ENCODE measurements at places on chromosomes 4 and X.

GRCh38 chr4:3445829-3446545 is 4.2 kb downstream of the HGFAC start:
- no peak for DNase-seq

- peak; percentile 63 for DNase-seq
These were observed at the start of gene PLS3 for GRCh38 chrX:115560978-115561604. TSS of gene PLS3 (plus strand) at chrX:115561174. CDS start at chrX:115610251, 49,077 bp downstream.

DNA sequence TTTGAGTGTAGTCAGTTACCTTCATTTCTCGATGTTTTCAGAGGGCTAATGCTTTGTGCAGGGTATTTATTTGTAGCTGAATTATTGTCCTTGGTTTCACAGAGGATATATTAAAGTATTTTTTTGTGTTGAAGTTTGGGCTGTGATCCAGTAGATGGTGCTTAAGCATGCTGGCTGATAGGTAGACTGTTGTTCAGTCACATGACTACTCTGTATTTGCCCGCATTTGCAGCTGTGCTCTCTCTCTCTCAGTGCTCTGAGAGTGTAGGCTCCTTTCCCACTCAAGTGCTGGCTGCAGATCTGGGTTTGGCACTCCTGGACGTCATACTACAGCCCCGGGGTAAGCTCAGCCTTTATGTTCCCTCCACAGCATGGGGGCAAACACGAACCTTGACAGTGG is 21.7 kb downstream of the RAB40AL start:
- peak; percentile 59 for DNase-seq

DNA sequence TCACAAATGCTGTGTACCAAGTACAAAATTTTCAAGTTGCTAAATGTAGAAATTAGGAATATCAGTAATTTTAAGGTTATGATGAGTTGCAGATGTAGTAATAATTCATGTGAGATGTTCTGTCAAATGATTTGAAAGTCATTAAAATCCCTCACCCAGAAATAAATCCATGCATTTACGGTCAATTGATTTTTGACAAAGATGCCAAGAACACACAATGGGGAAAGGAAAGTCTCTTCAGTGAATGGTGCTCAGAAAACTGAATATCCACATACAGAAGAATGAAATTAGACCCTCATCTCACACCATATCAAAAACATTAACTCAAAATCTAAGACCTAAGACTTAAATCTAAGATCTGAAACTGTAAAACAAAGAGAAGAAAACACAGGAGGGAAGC is 12.9 kb upstream of the BMPR1B start:
- no peak for DNase-seq

GRCh38 chr4:59058543-59058942 is 1948.4 kb upstream of the IGFBP7 start:
- no peak for DNase-seq

- DNase-seq: peak; percentile 72
These were observed 60.7 kb upstream of the KDR start for GRCh38 chr4:55186123-55186522.

GRCh38 chrX:153478746-153479145 is 8.4 kb upstream of the HAUS7 start:
- DNase-seq: no peak

DNA sequence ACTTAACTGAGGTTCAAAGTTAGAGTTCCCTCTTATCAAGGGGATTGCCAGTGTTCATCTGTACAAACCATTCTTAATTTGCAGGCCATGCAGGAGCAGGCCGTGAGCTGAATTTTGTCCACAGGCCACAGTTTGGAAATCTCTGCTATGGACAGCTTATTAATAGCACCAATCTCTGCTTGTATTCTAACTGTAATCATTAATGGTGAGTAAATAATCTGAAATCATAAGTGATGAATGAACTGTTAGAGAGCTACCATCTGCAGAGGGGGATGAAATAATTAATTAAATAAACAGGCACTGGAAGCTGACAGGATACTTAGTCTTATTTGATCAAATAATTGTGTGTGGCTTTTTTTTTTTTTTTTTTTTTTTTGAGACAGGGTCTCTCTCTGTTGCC is 48.5 kb upstream of the PDLIM3 start:
- no peak for DNase-seq

DNA sequence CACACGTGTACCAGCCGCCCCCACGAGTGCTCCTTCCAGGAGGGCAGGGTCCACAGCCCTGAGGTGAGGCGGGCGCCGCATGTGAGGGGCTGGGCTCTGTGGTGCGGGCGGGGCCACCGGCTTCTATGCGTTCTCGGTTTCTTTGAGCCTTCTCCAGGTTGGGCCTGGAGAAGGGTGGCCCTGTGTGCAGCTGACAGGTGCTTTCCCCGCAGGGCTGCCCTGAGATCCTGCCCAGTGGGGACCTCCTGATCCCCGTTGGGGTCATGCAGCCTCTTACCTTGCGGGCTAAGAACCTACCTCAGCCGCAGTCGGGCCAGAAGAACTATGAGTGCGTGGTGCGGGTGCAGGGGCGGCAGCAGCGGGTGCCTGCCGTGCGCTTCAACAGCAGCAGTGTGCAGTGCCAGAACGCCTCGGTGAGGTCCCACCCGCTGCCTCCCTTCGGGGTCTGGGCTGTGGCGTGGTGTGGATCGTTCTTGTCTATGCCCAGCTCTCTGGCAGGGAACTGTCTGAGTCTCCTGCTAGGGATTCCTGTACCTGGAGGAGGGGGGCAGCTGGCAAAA is 6.8 kb downstream of the PLXNA3 start:
- DNase-seq: no peak

DNA sequence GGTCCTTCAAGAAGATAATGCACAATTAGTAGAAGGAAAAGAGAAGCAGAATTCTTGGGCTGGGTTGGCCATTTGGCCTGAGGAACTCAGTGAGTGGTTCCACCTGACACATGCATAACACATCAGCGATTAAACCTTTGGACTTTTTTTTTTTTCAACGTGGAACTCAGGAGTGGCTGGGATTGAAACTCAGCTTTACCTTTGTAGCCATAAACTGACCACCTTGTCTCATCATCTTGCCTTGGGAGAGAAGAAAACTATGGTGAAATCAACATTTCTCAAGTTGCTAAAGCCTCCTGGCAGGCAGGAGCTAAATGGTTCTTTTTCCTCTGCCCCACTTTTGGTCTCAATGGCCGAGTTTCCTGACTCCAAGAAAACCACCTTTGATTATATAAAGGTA is 16.3 kb downstream of the PTTG2 start:
- no peak for DNase-seq

DNA sequence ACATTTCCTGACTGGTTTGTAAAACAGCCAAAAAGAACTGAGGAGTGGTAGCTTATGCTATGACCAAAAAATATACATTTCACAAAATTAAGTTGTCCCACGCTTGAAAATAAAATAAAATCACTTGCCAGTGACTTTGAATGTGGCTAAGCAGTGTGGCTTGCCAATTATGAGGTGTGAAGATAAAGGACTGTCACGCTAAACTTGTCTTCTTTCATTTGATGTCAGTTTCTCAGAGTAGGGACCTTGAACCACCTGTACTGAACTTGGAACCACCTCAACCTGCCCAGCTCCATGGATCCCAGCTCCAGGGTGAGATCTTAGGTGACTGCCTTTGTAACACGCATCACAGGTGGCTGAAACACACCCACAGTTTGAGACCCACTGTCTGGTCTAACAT is 113.7 kb upstream of the TBL1X start:
- no peak for DNase-seq

DNA sequence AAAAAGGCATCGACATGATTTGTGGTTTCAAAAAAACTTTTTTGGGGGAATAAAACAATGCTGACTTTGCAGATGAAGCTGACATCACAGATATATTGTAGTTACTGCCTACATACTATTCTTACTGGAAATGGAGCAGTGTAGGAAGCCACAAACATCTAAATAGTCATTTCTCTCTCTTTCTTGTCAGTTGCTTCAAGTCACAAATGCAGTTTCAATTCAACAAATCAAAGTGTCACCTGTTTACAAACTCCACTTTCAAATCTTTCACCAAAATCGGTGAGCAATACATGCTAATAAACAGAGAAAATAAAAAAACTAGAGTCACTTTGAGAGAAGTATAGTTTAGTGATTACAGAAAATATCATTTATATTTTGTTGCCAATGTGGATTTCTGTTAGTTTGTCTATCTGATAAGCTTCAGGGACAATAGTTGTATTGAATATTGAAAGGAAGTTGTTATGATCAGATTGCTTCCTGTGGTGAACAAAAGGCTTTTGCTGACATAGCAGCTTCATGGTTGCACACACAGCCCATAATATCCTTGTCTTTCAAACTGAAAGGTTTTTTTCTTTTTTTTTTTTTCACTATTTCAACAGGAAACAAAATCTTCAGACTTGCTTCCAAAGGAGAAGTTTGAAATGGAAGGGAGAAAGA is 49.7 kb upstream of the PTPN13 start:
- DNase-seq: no peak

DNA sequence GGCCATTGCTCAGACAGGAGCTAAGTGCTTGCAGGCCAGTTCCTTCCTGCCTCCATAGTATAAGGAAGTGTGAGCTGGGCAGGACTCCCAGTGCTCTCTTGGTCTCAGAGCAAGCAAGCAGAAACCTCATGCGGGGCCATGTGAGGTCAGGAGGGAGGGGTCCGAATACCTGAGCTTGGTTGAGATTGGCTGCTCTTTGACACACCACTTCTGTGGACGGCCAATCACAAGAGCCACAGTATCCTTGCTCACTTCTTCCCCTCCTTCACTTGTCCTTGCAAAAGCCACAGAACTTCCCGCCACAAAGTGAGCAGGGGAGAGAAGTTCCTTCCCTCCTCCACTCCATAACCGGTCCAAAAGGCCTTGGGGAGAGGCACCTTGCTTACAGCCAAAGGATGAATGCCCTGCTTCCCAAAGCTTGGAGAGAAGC is 56.7 kb downstream of the PRPS1 start:
- DNase-seq: peak; percentile 88

DNA sequence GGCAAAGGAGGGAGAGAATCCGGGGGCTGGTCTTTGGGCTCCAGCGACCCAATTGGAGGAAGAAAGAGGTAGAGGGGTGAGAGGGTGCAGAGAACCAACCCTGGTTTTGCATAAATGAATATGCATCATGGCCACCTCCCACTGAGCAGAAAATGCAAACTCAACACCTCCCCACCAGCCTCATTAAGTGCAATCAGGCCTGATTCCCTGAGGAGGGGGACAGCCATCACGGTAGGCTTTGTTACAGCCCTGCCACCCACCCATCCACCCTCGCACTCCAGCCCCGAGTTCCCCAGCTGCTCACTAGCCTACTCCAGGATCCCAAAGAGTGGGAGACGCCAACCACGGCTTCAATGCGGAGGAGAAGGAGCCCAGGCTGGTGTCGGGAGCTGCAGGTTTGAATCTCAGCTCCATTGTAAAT is 48.3 kb upstream of the MAN2B2 start:
- DNase-seq: no peak

GRCh38 chrX:8272821-8273220 is 101.8 kb upstream of the VCX2 start:
- no peak for DNase-seq

GRCh38 chrX:10773318-10773717 is 152.9 kb upstream of the MID1 start:
- DNase-seq: no peak
